Esophagus squamous epithelium (tissue), 5 donors: ENCODE measurements at places on chromosomes 6 and 20.
A peak's percentile ranks its signal among the peaks of the same experiment; 100 is the strongest.

- no peak for DNase-seq
Measured at GRCh38 chr6:125474061-125474460, 172.3 kb upstream of the HDDC2 start.

GRCh38 chr20:35329435-35330139 lies 37.4 kb upstream of the FAM83C start:
- no peak for DNase-seq

- no peak for DNase-seq
Measured at GRCh38 chr6:45094831-45095230, 233.3 kb upstream of the RUNX2 start.

GRCh38 chr20:19723813-19724430 lies 34.1 kb upstream of the RIN2 start:
- no peak for DNase-seq

GRCh38 chr20:38007526-38007925 lies 25.7 kb downstream of the TTI1 start:
- DNase-seq: no peak

- DNase-seq: no peak
Measured at GRCh38 chr6:13467216-13467600, 20.2 kb downstream of the GFOD1 start.

DNA sequence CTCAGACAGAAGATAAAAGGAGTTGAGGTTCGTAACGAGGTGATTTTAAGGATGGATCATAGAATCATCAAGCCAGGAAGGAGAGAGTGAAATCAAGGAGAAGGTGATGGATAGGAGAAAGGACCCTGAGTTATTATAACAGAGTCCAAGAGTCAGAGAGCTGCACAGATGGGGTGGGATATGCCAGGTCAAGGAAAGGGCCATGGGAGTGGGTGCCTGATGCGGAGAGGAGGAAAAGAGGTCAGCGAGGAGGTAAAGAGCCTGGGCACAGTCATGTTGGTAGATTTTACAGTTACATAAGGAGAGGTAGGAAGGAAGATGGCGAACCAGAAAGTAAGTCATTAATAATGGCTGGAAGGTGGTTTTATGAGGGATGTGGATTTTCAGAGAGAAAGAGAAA lies 114.9 kb downstream of the LAMA2 start:
- no peak for DNase-seq

DNA sequence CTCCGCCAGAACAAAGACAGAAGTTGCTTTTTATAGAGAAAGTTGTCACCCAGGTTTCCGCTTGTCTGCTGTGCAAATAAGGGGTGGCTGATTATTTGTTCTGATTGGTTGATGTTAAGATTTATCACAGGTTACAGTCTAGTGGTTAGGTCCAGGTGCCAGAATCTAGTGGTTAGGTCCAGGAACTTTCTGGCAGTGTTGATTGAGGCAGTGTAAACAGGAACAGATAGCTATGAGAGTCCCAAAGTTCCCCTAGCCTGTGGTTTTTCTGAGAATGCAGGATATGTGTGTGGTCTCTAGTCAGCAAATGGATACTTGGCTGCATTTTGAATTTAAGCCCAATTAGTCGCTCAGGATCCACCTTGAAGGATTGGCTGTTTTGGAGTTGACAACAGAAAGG lies 148.0 kb downstream of the TMEM200A start:
- no peak for DNase-seq

- DNase-seq: peak; percentile 29
Measured at GRCh38 chr20:1803061-1803931, 91.9 kb upstream of the SIRPA start.

GRCh38 chr6:142867988-142868812 lies 76.8 kb downstream of the HIVEP2 start:
- no peak for DNase-seq
